ENCODE measurements at places on chromosomes 6 and 20.

- DNase-seq = no peak
These were observed 3.3 kb downstream of the EFHC1 start for GRCh38 chr6:52423448-52423847.

- DNase-seq = no peak
These were observed 82.2 kb upstream of the LRFN2 start for GRCh38 chr6:40669343-40669742.

DNA sequence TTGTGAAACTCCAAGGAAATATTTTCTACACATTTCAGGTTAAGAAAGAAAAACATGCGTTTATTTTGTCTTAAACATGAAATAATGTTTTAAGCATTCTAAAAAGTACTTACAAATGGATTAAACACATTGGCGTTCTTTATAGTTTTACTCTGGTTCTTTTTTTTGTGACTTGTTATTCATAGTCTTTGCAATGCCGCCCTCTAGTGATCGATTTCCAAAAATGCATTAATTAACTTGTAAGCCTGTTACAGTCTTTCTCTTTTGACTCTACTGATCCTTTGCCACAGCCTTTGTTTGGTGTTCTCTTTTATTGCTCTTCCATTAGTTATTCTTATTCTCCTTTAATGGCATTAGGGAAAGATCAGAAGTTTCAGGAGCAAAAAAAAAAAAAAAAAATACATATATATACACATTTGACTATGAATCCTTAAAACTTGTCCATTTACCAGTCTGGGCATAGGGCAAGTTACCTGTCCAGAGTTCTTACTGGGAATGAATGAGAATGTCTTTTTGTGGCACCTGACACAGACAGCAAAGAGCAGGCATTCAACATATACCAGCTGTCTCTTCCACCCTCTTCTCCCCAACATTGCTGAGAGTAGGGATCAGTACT is 59.9 kb downstream of the MACROD2 start:
- DNase-seq = peak; percentile 42

DNA sequence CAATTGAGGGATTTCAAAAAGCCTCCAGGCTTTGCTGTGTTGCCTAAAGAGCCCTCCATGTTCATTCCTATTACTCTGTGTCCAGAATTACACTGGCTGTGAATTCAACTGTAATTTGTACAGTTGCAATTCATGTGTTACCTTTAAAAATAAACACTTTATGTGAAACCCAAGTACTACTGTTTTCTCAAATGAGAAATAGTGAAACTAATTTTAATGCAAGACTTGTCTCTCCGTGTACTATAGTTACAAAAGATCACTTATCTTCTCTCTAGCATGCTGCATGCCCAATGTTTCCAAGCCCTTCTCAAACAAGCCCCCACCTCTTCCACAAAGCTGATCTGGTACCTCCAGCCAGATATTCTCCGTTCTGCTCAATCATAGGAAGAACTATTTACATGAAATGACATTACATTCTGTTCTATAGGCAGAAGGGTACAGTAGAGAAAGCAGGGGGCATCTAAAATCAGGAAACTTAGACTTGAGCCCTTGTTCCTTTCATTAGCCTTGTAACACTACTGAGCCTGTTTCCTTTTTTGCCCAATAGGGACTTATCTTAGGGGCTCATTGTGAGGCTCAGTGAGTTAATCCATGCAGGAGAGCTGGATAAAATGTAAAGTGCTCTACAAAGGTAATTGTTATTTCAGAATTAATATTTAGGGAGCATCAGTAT is 12.3 kb upstream of the COL9A1 start:
- DNase-seq = no peak

DNA sequence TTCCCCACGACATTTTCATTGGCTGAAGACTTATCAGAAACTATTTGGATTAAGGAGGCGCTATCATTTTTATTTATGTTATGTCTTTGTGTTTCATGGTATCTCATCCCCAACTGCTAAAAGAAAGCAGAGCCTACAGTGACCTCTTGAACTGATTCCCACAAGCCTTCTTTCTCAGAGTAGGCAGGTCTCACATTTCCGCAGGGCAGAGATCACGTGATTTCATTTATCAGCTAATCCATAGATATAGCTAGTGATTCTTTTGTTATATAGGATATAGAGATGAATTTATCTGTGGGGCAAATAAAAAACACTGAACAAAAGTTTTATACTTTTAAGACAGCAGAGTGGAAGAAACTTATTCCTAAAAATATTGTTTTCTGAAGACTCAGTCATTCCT is 25.0 kb upstream of the POPDC3 start:
- DNase-seq = no peak
